ENCODE measurements at places on chromosomes 16 and 17. TPM values are rescaled to one million over a fixed set of nuclear protein-coding genes. Genes with fewer than 3 reads are reported as not detected.

DNA sequence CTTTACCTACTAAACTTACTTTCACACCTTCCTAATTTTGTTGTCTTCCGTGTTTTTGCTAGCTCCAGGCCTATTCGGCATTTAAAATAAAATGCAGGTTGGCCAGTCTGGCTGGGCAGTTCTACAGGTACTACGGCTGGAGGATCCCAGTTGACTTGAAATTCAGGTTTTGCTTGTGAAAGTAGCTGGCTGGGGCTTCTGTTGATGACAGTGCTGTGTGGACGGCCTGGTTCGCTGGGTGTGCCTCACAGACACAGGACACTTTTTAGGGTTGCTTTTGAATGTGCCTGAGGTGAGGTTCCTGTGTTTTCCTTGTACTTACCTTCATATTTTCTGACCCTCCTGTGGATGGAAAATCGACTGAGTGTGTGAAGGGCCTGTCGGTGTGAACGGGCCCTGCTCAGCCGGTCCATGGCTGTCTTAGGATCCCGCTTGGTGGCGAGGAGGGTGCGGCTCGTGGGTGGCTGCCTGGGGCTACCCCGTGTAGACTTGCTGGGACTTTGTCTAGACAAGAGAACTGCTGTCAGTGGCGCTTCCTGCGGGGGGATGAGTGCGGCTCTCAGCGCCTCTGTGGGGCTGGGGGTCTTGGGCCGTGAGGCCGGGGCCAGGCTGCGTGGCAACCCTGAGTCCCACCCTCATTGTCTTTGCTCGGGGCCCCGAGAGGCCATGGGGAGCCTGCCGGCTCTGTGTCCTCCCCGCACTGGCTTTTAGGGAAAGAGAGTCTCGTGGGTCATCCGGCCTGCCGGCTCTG, 18.7 kb upstream of the ZNF750 start:
- H3K4me3 ChIP-seq = no peak overlapping the region
- peaks cover 11% of the 10 kb centered on the region for H3K36me3 ChIP-seq
- H3K27me3 ChIP-seq = no peaks in the 10 kb centered on the region
- peaks cover 29% of the 10 kb centered on the region for H3K4me1 ChIP-seq

DNA sequence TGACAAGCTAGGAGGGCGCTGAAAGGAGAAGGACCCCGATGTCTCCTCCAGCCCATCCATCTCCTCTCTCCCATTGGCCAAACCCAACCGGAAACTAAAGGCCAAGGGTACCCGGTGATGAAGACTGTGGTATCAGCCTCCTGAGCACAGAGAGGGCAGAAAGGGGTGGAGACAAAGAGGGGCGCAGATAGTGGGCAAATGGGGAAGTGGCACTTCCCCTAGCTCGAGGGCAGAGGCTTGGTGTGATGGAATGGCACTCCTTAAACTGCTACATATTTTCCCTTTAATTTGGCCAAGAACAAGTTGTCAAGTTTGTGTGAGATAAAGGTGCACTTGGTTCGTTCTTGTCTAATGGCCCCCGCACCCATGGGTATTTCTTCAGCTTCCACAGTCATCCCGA, 27.8 kb downstream of the IL4R start:
- no peaks in the 10 kb centered on the region for H3K27me3 ChIP-seq
- DNase-seq = no peak
- no peaks in the 10 kb centered on the region for H3K4me1 ChIP-seq
- H3K4me3 ChIP-seq = no peak overlapping the region

MARVELD3 gene
- total RNA-seq = not detected

CLEC10A gene
- not detected for total RNA-seq

DNA sequence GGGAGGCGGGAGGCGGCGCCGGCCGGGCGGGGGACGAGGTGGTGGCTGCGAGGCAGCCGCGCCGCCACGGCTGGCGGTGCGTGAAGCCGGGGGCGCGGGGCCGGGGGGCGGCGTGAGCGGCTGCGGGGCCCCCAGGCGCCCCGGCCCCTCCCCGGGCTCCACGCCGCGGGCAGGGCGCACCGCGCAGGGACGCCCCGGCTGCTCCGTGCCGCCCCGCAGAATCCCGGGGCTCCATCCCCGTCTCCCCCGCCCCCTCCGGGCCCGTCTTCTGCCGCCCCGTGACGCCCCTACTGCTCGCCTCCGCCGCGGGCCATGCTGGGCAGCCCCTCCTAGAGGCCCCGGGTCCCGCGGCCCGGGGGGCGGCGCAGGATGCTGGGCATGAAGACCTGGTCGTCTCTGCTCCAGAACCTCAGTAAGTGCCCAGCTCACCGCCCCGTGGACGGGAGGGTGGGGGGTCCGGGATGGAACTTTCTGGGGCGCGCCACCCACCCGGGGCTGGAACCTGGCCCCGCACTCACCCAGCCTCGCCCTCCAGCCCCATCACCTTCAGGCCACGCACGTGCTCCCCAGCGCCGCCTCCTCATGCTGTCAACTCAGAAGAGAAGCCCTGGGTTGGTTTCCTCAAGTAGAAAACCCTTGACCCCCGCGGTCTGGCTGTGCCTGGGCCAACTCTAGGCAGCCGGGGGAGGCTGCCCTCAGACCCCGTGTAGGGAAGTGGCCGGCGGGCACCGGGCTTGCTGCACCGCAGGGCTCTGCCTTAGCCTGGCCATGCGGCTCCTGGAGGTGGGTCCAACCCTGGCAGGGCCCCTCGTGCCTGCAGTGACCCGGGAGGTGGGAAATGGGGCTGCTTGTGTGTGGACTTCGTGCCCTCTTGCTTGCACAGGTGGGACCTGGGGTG, 150.2 kb upstream of the GSE1 start:
- peaks cover 2% of the 10 kb centered on the region for H3K27me3 ChIP-seq
- peak overlapping the region; percentile 53 for H3K4me3 ChIP-seq
- no peak for DNase-seq
- H3K27ac ChIP-seq = no peak overlapping the region

NPIPA3 gene
- total RNA-seq = not detected

DNA sequence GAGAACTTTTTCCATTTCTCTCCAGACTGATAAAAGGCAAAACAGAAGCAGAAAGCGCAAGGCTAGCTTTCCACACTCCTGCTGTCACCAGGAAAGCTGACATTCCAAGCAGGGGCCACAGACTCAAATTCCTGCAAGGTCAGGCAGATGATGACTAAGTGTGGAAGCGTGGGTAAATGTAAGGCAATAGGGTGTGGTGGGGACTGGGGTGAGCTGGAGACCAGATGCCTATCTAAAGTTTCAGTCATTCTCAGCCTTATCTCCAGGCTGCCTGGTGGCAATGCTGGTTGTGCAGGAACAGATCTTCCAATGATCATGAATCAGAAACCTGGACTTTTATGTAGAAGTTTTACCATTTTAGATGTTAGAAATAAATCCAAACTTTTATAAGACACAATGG, 224.1 kb downstream of the GSG1L start:
- no peak overlapping the region for H3K4me3 ChIP-seq
- no peak for DNase-seq
- H3K27me3 ChIP-seq = peaks cover 25% of the 10 kb centered on the region
- no peaks in the 10 kb centered on the region for H3K4me1 ChIP-seq

PPP1R1B gene
- total RNA-seq = 4.5 TPM

GRCh38 chr16:66097751-66098150, 268.7 kb upstream of the CDH5 start:
- peaks cover 8% of the 10 kb centered on the region for H3K27me3 ChIP-seq
- no peaks in the 10 kb centered on the region for H3K36me3 ChIP-seq
- DNase-seq = no peak
- H3K27ac ChIP-seq = no peak overlapping the region
- no peak overlapping the region for H3K4me3 ChIP-seq

- no peak overlapping the region for H3K27ac ChIP-seq
- no peaks in the 10 kb centered on the region for H3K4me1 ChIP-seq
- H3K36me3 ChIP-seq = no peaks in the 10 kb centered on the region
- no peak for DNase-seq
These were observed 84.3 kb downstream of the TMEM132E start for GRCh38 chr17:34663714-34664113.

C16orf74 gene
- 2.4 TPM for total RNA-seq

GRCh38 chr17:57963149-57963511, 7.9 kb upstream of the CUEDC1 start:
- no peak overlapping the region for H3K27ac ChIP-seq
- H3K36me3 ChIP-seq = no peaks in the 10 kb centered on the region
- no peaks in the 10 kb centered on the region for H3K4me1 ChIP-seq
- DNase-seq = no peak
- no peak overlapping the region for H3K4me3 ChIP-seq

SGCA gene
- 13.0 TPM for total RNA-seq

- H3K27me3 ChIP-seq = no peaks in the 10 kb centered on the region
- H3K4me1 ChIP-seq = peaks cover 21% of the 10 kb centered on the region
- no peaks in the 10 kb centered on the region for H3K36me3 ChIP-seq
- H3K27ac ChIP-seq = no peak overlapping the region
These were observed 61.7 kb downstream of the PECAM1 start for GRCh38 chr17:64328859-64329531.

DNA sequence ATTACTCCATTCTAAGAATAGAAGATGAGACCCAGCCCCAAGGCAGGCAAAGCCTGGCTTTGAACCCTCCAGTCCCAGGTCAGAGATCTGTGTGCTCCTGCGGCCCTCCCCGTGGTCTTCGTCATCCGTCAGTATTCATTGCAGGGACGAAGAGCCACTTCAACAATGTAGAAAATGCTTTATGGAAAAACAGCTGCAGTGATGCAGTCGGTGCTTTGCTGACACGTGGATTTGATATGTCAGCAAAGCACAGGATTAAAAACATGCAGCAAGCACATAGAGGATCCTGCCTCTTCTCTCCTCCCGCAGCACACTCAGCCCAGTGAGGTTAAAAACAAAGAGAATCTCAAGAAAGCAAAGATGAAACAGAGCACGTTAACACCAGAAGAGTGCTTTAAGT, 117.1 kb upstream of the AXIN2 start:
- peaks cover 6% of the 10 kb centered on the region for H3K36me3 ChIP-seq
- no peak overlapping the region for H3K4me3 ChIP-seq
- no peaks in the 10 kb centered on the region for H3K27me3 ChIP-seq
- peaks cover 14% of the 10 kb centered on the region for H3K4me1 ChIP-seq

GRCh38 chr17:18257982-18258355, 569 bp downstream of the FLII start:
- DNase-seq = no peak
- peak overlapping the region; percentile 94 for H3K4me3 ChIP-seq
- H3K36me3 ChIP-seq = peaks cover 5% of the 10 kb centered on the region
- H3K27ac ChIP-seq = peak overlapping the region; percentile 89

DNA sequence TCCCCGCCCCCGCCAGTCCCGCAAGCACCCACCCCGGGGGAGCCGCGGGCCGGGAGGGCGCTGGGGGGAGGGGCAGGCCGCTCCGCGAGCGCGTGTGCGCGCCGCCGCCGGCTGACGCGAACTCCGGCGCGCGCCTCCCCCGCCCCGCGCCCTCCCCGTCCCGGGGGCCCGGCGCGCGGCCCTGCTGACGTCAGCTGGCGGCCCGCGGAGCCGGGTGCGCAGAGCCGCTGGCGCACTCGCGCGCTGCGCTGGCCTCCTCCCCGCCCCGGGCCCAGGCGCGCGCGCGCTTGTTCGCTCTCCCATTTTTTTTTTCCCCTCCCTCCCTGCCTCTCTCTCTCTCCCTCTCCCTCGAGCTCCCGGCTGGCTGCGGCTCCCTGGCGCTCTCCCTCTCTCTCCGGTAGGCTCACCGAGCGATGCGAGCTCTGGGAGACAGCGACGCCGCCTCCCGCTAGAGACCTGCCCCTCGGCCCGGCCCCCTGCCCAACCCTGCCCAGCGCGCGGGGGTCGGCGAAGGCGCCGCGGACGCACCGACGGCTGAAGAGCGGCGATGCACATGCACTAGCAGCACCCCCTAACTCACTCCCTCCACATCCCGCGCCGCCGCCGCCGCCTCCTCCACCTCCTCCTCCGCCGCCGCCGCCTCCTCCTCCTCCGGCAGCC, at the start of gene GNAO1:
Gene GNAO1, plus strand, starts transcription at position 334 of the 660 bp plus-strand sequence. CDS start 747 bp downstream, outside the sequence.
- H3K4me3 ChIP-seq = peak within 1 kb of the TSS; percentile 71
- H3K27me3 ChIP-seq = peaks cover 85% of the 10 kb centered on the region
- DNase-seq = no peak
- peaks cover 15% of the 10 kb centered on the region for H3K4me1 ChIP-seq
- no peak within 1 kb of the TSS for H3K27ac ChIP-seq

TSNAXIP1 gene
- total RNA-seq = 4.1 TPM

GRCh38 chr17:74827800-74828199, 31.9 kb downstream of the GRIN2C start:
- H3K4me1 ChIP-seq = no peaks in the 10 kb centered on the region
- H3K4me3 ChIP-seq = no peak overlapping the region
- peaks cover 7% of the 10 kb centered on the region for H3K36me3 ChIP-seq
- H3K27me3 ChIP-seq = no peaks in the 10 kb centered on the region
- no peak overlapping the region for H3K27ac ChIP-seq

SMIM36 gene
- not detected for total RNA-seq

DNA sequence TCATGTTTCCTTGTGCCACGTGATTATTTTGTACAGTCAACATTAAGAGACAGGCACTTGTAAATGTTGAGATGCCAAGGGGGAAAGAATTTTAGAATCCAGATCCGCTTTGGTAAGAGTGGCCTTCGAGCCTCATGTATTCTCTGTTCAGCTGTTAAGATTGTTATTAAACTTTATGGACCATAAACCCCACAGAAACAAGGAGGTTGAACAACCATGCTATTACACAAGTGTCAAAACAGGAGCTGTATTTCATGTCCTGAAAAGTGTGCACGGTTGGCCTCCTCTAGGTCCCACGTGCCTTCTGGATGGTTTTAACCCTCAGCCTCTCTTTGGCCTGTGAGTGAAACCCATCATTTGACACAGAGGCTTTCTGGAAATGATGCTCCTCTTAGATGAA, 691.3 kb downstream of the MAF start:
- no peak overlapping the region for H3K4me3 ChIP-seq
- DNase-seq = no peak
- H3K36me3 ChIP-seq = no peaks in the 10 kb centered on the region
- H3K4me1 ChIP-seq = no peaks in the 10 kb centered on the region
- H3K27ac ChIP-seq = no peak overlapping the region

Measured in osteocyte (in vitro differentiated cells).